Right atrium auricular region (tissue), 2 donors: ENCODE measurements at places on chromosomes 1 and 21. TPM values are rescaled to one million over a fixed set of nuclear protein-coding genes. Genes with fewer than 3 reads are reported as not detected.

DNA sequence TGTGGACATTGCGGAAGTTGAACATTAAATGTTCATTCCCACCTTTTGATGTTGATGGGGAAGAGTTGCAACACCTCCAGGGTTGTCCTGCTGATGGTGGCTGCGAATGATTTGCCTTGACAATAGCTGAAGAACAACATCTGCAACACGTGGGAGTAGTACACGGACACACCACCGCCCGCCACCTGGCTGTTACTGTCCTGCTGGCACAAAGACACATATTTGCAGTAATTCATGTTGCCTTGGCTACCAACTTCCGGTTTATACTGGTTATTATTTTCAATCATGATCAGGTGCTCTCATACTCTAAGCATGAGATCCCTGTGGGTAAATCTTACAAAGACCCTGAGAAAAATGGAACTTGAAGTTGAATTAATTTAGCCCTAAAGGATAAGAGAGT, 55.2 kb downstream of the UBR4 start:
- no peak for DNase-seq
- H3K27ac ChIP-seq: peak overlapping the region; percentile 35
- H3K36me3 ChIP-seq: peaks cover 98% of the 10 kb centered on the region

DNA sequence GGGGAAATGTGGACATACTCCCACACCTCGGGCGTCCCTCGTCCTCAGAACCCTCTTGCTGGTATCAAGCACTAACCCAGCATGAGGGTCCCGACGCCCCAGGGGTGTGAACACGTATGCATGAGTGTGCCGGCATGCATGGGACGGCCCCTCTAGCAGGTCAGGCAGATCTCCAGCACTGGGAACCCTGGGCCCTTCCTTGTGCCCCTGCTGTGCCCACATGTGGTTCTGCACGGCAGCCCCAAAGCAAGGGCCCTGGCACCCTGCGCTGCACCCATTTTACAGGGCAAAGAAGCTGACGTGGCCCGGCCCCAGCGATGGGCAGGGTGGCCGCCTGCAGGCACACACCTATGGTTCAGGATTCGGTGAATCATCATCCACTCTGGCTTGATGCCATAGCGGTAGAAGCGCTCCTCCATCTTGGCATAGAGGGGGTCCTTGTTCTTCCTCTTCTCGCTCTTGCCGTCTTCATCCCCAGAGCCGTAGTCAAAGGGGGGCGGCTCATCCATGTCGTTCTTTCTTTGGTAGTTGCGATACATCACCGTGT, 34.2 kb downstream of the CHD5 start:
- H3K4me1 ChIP-seq: no peaks in the 10 kb centered on the region
- H3K27ac ChIP-seq: no peak overlapping the region
- DNase-seq: no peak
- H3K4me3 ChIP-seq: no peak overlapping the region
- H3K36me3 ChIP-seq: no peaks in the 10 kb centered on the region
- H3K27me3 ChIP-seq: peaks cover 5% of the 10 kb centered on the region

DNA sequence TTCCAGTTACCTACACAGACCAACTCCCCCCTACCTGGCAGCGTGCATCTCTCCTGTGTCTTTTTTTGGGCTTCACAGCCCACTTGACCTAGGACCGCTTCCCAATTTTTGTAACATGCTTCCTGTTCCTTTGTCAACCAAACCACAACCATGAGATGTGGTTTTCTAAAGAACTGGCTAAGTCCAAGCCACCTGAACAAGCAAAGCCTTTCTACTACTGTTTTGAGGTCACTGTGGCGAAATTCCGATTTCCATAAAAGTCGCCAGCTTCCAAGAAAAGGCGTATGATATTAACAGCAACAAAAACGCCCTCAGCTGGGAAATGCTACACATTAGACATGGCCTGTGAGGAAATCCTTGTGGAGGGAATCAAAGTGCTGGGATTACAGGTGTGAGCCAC, 12.7 kb upstream of the AK2 start:
- no peaks in the 10 kb centered on the region for H3K27me3 ChIP-seq
- no peaks in the 10 kb centered on the region for H3K4me1 ChIP-seq
- H3K27ac ChIP-seq: no peak overlapping the region
- no peak for DNase-seq

CFAP74 gene
- not detected for total RNA-seq

ACKR1 gene
- 13.8 TPM for total RNA-seq

GRCh38 chr1:204967451-204967850, 75.6 kb upstream of the CNTN2 start:
- no peak for DNase-seq
- H3K36me3 ChIP-seq: peaks cover 25% of the 10 kb centered on the region
- no peaks in the 10 kb centered on the region for H3K4me1 ChIP-seq

- H3K4me3 ChIP-seq: no peak overlapping the region
- DNase-seq: no peak
- H3K4me1 ChIP-seq: no peaks in the 10 kb centered on the region
- H3K36me3 ChIP-seq: no peaks in the 10 kb centered on the region
- no peak overlapping the region for H3K27ac ChIP-seq
These were observed 14.1 kb upstream of the KLHDC8A start for GRCh38 chr1:205370780-205371179.

DNA sequence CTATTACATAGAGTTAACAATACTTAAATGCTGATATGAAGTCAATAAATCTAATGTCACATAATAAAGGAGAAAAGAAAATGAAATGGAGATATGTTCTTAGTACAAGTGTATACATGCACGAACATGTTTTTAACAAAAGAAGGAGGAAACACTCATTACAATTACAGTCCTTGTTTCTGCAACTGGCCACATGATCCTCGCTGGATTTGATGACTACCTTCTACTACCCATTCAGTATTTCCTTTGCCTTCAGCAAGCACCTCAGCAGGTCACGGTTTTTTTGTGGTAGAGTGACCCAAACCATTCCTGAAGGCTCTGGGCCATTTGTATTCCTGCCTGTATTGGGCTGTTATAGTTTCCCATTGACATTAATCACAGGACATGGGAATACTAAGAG, 172.8 kb upstream of the CXADR start:
- no peaks in the 10 kb centered on the region for H3K27me3 ChIP-seq
- no peak overlapping the region for H3K4me3 ChIP-seq
- no peaks in the 10 kb centered on the region for H3K36me3 ChIP-seq
- no peaks in the 10 kb centered on the region for H3K4me1 ChIP-seq
- no peak for DNase-seq

GRCh38 chr1:223136086-223136485, 7.0 kb downstream of the TLR5 start:
- H3K27me3 ChIP-seq: no peaks in the 10 kb centered on the region
- no peak overlapping the region for H3K27ac ChIP-seq
- peaks cover 37% of the 10 kb centered on the region for H3K4me1 ChIP-seq
- DNase-seq: no peak

DNA sequence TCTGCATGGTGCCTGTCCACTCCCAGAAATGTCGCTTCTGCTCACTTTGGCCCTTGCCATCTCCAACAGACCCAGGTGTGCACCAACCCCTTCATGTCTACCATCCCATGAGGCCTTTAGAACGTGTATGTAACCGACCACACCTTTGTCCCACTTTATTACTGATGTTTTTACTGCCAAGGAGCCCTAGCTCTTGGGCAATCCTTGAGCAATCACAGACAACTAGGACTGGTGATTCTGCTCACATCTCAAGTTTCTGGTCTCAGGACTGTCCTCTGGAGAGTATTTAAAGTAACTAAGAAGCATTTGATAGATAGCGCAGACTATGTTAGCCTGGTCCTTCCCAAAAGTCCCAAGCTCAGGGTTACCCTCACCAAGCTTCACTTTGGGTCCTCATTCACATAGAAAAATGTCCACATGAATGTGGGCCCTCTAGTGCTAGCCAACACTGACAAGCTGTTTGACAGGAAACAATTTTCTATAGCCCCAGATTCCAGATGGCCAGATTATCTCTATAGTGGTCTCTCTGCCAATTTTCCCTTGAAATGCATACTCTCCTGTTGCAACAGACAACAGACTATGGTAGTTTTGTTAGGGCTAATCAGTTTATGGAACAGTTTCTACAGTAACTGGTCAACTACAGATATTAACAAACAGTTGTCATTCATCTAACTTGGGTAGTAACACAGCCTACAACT, 6.9 kb upstream of the TMEM81 start:
- no peak overlapping the region for H3K4me3 ChIP-seq
- no peaks in the 10 kb centered on the region for H3K27me3 ChIP-seq
- H3K4me1 ChIP-seq: no peaks in the 10 kb centered on the region
- H3K36me3 ChIP-seq: peaks cover 77% of the 10 kb centered on the region
- H3K27ac ChIP-seq: no peak overlapping the region

GRCh38 chr1:150863724-150864123, 12.7 kb downstream of the ARNT start:
- DNase-seq: no peak
- no peak overlapping the region for H3K27ac ChIP-seq
- no peaks in the 10 kb centered on the region for H3K27me3 ChIP-seq
- H3K36me3 ChIP-seq: peaks cover 9% of the 10 kb centered on the region

GRCh38 chr1:236654957-236655356, 31.3 kb upstream of the ACTN2 start:
- H3K27ac ChIP-seq: no peak overlapping the region
- no peak for DNase-seq
- no peaks in the 10 kb centered on the region for H3K36me3 ChIP-seq
- H3K4me1 ChIP-seq: no peaks in the 10 kb centered on the region
- H3K27me3 ChIP-seq: no peaks in the 10 kb centered on the region

- no peak overlapping the region for H3K27ac ChIP-seq
- no peaks in the 10 kb centered on the region for H3K4me1 ChIP-seq
- no peak overlapping the region for H3K4me3 ChIP-seq
- no peak for DNase-seq
- H3K36me3 ChIP-seq: no peaks in the 10 kb centered on the region
These were observed 40.1 kb downstream of the AJAP1 start for GRCh38 chr1:4694492-4694891.

PTGFRN gene
- total RNA-seq: 129 TPM

DNA sequence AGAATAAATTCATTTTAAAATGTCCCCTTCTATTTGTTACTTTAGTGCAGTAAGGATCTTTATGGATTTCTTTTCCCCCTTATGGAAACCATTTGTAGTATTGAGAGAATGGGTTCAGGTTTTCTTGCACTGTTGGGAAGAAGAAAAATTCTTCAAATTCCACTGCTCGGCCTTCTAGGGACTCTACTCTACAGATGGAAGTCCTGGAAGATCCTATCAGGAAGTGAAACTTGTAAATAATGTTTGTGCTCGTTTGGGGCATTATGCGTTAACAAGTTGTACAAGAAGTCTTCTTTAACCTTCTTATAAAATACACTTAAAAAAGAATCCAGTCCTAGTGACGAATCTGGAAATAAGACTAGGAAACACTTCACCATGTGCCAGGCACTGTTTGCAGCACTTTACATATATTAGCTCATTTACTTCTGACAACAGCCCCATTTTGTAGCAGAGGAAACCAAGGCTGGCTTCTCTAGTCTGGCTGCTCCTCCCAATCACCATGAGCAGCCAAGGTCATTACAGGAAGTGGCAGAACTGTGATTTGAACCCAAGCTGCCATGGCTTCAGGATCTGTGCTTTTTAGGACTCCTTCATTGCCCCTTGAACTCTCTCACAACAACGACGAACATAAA, 11.8 kb downstream of the LRRC8D start:
- no peak overlapping the region for H3K27ac ChIP-seq
- no peak overlapping the region for H3K4me3 ChIP-seq
- no peaks in the 10 kb centered on the region for H3K27me3 ChIP-seq

DNA sequence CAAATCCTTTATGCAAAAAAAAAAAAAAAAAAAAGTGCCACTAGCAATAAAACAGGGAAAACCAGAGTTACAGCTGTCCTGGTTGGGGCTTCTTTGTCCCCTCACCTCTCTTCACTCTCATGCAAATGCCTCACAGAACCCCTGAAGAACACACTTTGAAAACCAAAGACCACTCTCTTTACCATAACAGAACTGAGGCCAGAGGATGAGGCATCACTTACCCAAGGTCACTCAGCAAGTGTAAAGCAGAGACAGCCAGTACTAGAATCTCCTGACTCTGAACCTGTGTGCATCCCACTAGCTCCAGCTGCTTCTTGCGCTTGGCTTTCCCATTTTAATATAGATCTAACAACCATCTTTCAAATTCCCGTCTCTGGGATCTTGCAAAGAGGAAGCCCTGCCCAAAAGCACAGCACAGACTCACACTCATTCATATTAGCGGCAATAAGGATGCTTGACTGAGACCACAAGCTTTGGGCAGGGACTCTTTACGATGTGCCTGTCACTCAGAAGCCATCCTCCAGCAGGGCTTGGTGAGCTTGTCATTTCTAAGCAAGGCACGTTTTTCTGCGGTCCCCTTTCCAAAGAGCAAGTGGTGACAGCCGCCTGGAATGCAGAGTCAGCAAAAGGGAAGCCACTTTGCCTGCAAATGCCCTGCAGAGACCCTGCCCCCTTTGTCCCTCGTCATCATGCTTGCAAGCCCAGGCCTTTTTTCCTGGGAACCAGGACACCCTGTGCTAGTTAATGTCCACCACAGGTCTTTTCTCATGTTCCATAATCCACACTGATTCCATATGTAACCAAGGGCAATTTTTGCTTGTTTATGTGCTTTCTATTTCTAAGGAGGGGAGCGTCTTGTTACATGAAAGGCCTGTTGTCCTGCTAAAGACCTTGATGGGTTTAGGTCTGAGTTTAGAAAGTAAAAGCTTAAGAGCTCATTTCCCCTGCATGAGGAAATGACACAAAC, 76.5 kb upstream of the NFIA start:
- no peaks in the 10 kb centered on the region for H3K4me1 ChIP-seq
- H3K27me3 ChIP-seq: no peaks in the 10 kb centered on the region
- no peak overlapping the region for H3K27ac ChIP-seq
- H3K36me3 ChIP-seq: no peaks in the 10 kb centered on the region
- H3K4me3 ChIP-seq: no peak overlapping the region

DNA sequence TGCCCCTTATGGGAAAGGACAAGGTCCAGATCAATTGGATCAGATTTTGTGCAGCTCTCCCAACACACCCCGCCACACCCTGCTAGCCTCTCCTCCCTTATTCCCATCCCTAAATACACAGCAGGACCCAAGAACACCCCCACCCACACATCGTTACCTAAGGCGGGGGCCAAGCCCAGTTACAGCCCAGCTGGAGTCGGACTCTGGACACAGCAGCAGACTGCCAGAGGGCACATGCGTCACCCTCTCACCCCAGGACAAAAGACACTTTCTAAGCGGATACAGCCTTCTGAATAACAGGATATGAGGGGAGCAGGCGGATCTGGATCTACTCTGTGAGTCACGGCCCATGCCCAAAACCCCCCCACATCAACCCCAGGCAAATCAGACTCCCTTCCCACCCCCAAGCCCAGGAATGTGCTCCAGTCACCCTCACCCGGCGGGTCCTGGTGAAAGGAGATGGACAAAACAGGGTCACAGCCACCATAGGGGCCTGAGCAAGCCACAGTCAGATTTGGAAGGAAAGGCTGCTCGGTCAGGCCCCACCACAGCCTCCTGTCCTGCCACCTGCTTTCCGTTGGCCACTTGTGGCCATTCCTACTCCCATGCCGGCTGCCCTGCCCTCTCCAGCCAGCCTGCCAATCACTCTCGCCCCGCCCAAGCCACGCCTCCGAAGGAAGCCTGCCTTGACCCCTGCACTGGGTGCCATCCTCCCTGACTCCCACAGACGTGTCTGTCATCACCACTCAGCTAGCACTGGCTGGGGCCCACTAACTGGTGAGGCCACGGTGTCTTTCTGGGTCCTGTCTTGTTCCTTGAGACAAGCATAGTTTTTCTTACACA, 4.0 kb downstream of the S100A16 start:
- H3K36me3 ChIP-seq: peaks cover 16% of the 10 kb centered on the region
- peak overlapping the region; percentile 91 for H3K27ac ChIP-seq
- H3K27me3 ChIP-seq: no peaks in the 10 kb centered on the region
- H3K4me1 ChIP-seq: no peaks in the 10 kb centered on the region

TNFRSF18 gene
- total RNA-seq: 0.55 TPM

LRIF1 gene
- 15.7 TPM for total RNA-seq

SYT6 gene
- not detected for total RNA-seq
